KBM-7 (cell line): ENCODE measurements at places on chromosomes 13 and 19.

DNA sequence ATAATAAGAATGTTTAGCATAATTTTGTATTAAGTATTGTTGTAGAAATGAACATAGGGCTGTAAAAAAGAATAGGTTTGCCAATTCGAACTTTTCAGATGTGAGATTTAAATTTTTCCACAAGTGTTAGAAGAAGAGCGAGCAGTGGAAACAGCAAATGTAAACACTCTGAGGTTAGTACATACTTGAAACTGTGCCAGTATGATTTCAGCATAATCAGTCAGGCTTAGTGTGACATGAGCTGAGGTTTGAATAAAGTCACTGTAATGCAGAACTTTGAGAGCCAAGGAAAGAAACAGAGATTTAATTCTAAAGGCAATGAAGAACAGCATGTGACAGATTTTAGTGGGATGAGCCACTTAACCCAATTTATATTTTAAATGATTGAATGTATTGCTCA, 2166.4 kb downstream of the PCDH9 start:
- DNase-seq, result no peak

GRCh38 chr19:39470724-39471339, 9.8 kb upstream of the TIMM50 start:
- DNase-seq, result no peak

DNA sequence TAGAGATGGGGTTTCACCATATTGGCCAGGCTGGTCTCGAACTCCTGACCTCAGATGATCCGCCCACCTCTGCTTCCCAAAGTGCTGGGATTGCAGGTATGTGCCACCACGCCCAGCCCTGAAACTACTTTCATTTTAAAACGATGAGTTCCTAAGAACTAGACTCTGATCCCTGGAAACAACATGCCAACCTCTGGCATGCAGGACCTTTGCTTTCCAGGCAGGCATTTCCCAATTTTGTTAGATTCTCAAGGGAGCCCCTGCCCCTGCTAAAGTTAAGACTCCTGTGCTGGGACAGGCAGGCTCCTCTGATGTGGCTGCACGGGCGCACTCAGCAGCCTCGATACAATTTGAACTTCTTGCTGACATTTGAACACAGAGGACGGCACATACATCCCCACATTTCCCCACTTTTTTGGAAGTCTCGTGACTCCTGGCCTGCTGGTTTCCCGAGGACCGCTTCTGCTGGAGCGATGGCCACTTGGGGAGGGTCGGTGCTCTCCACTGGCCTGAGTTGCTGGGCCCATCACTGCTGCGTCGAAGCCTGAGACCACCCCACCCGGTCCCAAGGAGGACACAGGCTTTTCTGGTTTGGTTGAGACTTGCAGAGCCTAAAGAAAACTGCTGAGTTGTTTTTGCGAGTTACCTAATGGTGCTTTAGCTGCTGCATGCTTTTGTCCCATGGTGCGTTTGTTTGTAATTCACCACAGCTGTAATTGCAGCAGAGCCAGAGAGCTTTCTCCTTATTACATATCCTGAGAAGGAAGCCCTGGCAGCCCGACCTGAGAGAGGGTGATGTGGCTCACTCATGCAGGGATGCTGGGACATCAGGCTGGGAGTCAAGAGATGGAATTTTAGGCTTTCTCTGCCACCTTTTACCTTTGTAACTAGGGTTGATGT, 8.2 kb downstream of the ATP11A start:
- DNase-seq, result no peak

GRCh38 chr19:6232601-6233055, 47.1 kb downstream of the MLLT1 start:
- DNase-seq, result no peak

GRCh38 chr13:107117327-107118012, 549.5 kb upstream of the ARGLU1 start:
- no peak for DNase-seq

- no peak for DNase-seq
These were observed 141.3 kb downstream of the STOML3 start for GRCh38 chr13:38849315-38849714.

GRCh38 chr13:94280349-94280748, 199.1 kb downstream of the DCT start:
- DNase-seq, result no peak

DNA sequence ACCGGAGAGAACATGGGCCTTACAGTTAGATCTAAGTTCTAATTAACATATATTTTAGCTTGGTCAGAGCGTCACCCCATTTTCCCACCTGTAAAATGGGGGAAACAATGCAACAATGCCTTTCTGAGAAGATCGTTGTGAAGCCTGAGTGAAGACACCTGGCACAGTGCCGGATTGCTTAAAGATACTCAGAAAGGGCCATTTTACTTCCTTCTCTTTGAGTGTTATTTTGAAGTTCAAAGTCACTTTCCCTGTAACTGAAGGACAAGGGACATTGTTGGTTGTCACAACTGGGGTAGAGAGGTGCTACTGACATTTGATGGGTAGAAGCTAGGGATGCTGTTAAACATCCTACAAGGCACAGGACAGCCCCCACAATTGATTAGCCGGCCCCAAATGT, 28.1 kb downstream of the HSPH1 start:
- no peak for DNase-seq

DNA sequence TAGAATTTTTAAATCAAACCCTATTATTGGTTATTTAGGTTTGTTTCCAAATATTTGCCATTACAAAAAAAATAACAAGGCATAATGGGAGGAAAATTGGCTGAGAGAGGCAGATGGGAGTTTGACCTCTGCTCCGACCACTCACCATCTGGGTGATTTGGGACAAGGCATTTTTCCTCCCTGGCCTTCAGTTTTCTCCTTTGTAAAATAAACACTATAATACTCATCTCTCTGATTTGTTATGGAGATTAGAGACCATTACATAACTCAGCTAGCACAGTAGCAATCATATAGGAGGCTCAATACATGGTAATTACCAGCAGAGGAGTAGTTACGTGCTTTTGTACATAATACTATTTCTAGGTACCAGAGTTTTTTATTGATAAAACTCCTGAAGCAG, 70.2 kb upstream of the STK24 start:
- no peak for DNase-seq

GRCh38 chr19:41871573-41872383, 5.3 kb upstream of the CD79A start:
- peak; percentile 93 for DNase-seq

- DNase-seq, result peak; percentile 46
These were observed 669 bp downstream of the GADD45B start for GRCh38 chr19:2476451-2477140.

- no peak for DNase-seq
These were observed 34.8 kb downstream of the PCDH17 start for GRCh38 chr13:57666131-57666953.

DNA sequence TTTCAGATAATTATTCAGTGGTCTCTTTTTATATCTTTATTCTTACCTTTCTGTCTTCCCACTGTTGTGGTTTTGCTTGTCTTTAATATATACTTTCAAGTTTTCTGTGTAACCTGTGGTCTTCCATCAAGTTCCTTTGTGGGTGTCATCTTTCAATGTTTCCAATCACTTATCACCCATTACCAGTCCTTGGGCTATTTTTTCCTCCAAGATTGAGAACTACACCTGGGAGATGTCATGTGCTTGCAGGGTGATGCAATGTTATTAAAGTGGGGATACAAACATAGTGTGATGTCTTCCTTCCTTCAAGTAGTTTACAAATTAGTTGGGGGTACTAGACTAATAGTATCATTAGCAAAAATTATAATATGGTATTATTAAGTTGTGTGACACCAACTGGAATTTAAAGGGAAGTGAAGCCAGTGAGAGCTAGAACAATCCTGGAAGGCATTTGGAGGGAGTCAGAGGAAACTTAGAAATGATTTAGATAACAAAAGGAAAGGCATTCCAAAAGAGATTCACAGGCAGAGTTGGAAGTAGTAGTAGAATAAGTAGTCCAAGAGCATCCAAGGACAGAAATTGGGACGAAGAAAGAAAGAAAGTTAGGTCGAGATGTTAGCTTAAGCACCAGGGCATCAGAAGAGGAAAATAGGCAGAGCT, 3.4 kb downstream of the FNDC3A start:
- no peak for DNase-seq

DNA sequence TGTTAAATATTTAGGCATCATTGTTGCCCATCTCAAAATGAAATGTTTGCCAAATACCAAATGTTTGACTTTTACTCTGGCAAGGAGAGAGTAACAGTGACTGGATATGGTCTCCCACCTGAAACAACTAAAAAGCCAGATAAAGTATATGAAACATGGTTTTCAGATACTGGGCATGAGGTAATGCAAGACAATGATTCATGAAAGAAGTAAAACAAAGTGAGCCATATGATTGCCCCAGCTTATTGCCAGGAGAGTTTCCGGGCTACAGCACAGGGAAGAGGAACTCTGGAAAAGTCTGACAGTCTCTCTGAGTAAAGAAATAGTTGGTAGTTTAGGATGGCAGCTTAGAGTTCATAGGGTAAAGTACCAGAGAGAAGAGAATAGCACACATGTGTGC, 354.6 kb downstream of the DNAJC15 start:
- no peak for DNase-seq

GRCh38 chr13:73535341-73535740, 476.5 kb downstream of the KLF5 start:
- DNase-seq, result no peak

GRCh38 chr13:105219651-105220050, 1315.8 kb downstream of the EFNB2 start:
- no peak for DNase-seq

- DNase-seq, result no peak
These were observed 670 bp downstream of the MAP2K7 start for GRCh38 chr19:7904074-7905020.

- no peak for DNase-seq
These were observed 7.3 kb upstream of the ZNF460 start for GRCh38 chr19:57273014-57273413.

- DNase-seq, result no peak
These were observed at the start of gene POSTN for GRCh38 chr13:37598597-37598996. TSS of gene POSTN (minus strand) at chr13:37598768. CDS start at chr13:37598726, 42 bp downstream.

GRCh38 chr19:38173291-38174041, 50.6 kb downstream of the DPF1 start:
- DNase-seq, result no peak

DNA sequence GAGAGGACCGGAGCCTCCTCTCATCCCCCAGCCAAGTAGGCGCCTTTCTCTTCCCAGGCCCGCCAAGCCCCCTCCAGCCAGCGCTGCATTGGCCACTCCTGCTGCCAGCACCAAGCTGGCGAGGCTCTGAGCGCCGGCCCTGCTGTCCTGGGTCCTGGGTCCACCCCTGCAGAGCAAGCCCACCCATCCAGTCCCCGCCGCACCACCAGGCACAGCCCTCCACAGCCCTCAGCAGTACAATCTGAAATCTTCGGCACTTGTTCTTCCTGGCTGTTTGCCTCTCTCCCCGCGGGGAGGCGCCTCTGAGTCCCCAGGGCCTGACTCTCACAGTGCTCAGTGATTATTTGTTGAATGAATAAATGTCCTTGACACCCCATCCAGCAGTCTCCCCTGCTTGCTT, 236.4 kb upstream of the SGCG start:
- DNase-seq, result no peak

DNA sequence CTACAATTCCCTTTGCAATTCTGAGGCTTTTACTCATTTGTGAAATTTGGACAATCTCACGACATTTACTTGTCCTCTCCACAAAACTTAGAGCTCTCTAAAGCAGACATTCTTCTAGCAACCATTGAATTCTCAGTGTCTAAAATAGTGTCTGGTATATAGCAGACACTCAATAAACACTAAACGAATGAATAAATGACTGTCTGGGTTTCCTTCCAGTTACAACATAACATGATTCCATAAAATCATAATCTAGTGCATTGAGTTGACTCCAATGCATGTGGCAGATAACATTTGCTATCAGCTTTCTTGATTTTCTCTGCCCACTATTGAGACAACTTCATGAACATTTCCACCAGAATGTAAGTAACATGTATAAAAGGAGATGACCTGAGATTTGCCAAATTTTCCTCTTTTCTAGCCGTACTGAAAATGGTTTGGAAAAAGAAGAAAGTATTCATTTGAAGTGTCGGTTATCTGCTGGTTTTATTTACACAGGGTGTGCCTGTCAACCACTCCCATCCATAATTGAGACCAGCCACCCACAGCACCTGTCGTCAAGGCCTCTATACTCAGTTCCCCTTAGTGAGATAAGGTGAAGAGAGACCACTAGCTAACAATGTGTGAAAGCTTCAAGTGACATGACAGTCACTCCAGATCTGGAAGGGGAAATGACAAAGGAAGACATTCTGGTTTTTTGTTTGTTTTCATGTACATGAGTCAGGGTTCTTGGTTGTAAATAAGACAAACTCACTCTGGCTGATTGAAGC, 4.8 kb upstream of the SERP2 start:
- no peak for DNase-seq

DNA sequence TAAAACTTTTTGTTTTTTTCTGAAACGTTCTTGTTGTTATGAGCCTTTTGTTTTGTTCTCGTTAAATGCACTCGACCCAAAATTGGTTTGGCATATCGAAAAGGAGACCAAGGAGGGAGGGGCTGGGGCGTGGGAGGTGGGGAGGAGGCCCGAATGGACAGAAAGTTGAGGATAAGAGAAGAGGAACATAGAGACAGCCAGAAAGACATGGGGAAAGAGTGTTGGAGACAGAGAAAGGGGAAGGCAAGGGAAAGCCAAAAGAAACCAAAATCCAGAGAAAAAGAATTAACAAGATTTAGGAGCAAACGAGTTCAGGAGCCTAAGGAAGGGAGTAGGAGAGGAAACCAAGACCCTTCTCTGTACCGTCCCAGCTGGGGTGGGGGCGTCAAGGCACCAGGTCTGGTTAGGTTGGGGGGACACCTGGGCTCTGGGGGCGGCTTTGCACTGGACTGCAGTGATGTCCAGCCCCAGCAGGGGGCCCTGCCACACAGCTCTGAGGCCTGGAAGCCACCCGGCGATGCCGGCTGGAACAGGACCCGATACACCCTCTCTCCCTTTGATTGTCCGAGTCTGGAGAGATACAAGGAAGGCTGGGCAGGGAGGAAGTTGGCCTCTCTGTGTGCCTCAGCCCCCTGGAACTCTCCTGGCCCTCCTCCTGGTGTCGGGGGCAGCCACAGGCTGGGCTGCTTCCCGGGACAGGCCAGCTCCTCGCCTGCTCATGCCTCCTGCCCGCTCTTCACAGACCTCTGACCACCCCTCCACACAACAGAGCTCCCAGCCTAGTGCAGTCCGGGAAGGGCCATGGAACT, 11.6 kb upstream of the ASF1B start:
- DNase-seq, result peak; percentile 56

DNA sequence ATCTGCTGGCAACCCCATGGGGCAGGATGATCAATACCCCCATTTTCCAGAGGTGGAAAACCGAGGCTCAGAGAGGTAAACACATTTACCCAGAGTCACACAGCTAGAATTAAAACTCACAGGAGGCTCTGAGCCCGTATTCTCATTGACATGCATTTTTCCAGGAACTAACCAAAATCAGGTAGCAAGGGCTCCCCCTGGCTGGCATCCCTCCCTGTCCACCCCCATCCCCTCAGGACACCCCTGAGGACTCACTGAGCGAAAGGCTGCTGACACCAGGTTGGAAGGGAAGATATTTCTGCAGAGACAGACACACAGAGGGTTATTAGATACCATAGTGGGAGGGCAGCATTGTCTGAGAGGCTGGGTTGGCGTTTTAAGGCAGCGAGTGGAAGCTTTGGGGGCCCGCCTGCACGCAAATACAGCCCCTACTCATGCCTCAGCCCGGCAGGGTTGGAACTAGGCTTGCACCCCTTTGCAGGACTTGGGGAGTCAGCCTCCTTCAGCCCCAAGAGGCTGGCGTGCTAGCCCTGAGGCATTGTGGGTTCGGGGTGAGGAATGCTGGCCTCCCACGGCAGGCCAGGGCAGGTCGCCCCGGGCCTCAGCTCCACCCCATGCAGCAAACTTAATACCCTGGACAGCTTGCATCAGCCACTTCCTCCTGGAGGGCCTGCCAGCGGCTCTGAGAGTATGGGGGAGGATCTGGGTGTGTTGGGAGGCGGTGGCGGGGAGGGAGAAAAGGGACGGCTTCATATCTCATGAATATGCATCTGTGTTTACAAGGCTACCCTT, 3.9 kb downstream of the SLC1A5 start:
- peak; percentile 96 for DNase-seq
